Ammon's horn (tissue), 1 donor: ENCODE measurements at places on chromosomes 7 and 10.

- no peak for DNase-seq
Observed at GRCh38 chr10:121540732-121541395, 57.4 kb downstream of the FGFR2 start.

GRCh38 chr10:106859892-106860652 lies 304.4 kb downstream of the SORCS1 start:
- DNase-seq, result no peak

DNA sequence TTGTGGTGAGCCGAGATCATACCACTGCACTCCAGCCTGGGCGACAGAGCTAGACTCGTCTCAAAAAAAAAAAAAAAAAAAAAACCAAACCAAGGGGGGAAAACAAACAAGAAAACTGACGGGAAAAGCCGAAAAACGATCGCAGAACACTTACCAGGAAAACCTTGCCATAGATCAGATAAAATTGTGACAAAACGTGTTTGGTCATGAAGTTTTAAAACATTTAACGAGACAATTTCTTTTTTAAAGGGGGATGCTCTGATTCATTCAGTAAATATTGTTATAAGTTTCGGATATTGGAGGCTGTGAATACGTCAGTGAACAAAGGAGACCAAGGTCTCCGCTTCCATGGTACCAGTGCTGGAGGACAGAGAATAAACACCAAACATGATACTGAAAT lies 77.3 kb downstream of the ARMC3 start:
- no peak for DNase-seq

- no peak for DNase-seq
Observed at GRCh38 chr10:79346388-79347225, 662 bp upstream of the PPIF start.

DNA sequence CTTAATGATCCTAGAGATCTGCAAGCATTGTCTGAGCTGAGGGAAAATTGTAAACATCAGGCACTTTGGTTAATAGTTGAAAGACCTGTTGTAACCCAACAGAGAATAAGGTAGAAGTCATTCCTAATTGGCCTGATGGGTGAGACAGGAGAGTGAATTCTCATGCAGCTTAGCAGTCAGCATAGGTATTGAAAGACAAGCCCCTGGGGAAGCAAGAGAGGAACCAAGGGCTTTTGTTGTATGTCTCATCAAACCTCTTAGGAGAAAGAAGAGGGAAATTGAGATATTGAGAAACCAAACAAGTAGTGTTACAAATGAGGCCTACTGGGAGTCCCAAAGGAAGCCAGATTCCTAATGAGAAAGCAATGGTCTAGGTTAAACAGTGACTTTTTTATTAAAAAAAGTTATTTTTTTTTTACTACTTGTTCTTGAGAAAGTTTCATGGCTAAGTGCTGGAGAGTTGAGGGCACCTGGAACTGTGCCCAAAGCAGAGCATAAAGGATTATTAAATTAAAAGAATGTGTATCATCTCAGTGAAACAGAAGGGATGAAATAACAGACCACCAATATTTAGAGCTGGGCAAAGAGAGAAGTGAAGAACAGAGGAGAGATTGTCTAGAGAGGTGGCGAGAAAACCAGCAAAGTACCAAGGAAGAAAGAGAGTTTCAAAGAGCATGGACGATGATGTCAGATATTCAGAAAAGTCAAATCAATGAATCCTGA lies 168.9 kb downstream of the CDK14 start:
- no peak for DNase-seq

DNA sequence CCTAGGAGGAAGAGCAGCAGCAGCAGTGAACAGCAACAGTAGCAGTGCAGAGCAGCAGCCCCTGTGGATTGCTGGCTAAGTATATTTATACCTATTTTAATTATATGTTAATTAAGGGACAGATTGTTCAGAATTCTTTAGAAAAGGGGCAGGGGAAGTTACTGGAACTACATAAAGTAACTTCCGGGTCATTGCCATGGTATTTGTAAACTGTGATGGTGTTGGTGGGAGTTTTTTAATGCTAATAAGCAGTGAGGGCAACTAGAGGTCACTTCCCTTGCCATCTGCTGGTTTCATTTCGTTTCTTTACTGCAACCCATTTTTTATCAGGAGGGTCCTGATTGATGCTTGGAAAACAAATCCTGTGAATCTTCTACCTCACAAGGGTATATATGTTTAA lies 229.8 kb upstream of the PODXL start:
- DNase-seq, result no peak
